ENCODE measurements at places on chromosomes 11 and 22.
A peak's percentile ranks its signal among the peaks of the same experiment; 100 is the strongest.

- H3K27me3 ChIP-seq, result no peaks in the 10 kb centered on the region
- H3K36me3 ChIP-seq, result no peaks in the 10 kb centered on the region
- DNase-seq, result no peak
- no peak overlapping the region for H3K4me3 ChIP-seq
- H3K4me1 ChIP-seq, result peaks cover 37% of the 10 kb centered on the region
- H3K27ac ChIP-seq, result no peak overlapping the region
Measured at GRCh38 chr11:128832121-128832497, 35.0 kb downstream of the KCNJ1 start.

GRCh38 chr11:106468531-106468930 is 391.1 kb downstream of the AASDHPPT start:
- no peak overlapping the region for H3K4me3 ChIP-seq
- H3K4me1 ChIP-seq, result no peaks in the 10 kb centered on the region
- H3K27ac ChIP-seq, result no peak overlapping the region
- DNase-seq, result no peak

GRCh38 chr11:113138731-113139130 is 175.7 kb upstream of the TTC12 start:
- H3K27ac ChIP-seq, result no peak overlapping the region
- no peaks in the 10 kb centered on the region for H3K27me3 ChIP-seq
- no peaks in the 10 kb centered on the region for H3K36me3 ChIP-seq
- DNase-seq, result no peak
- H3K4me1 ChIP-seq, result no peaks in the 10 kb centered on the region
- no peak overlapping the region for H3K4me3 ChIP-seq

- no peak overlapping the region for H3K27ac ChIP-seq
- peak; percentile 88 for DNase-seq
- no peaks in the 10 kb centered on the region for H3K36me3 ChIP-seq
- no peak overlapping the region for H3K4me3 ChIP-seq
Measured at GRCh38 chr11:121466063-121466794, 13.5 kb upstream of the SORL1-AS1 start.

- no peaks in the 10 kb centered on the region for H3K4me1 ChIP-seq
- no peak for DNase-seq
- H3K4me3 ChIP-seq, result no peak overlapping the region
- H3K27ac ChIP-seq, result no peak overlapping the region
- no peaks in the 10 kb centered on the region for H3K27me3 ChIP-seq
- H3K36me3 ChIP-seq, result no peaks in the 10 kb centered on the region
Measured at GRCh38 chr11:57983191-57983590, 40.5 kb upstream of the OR9Q1 start.

DNA sequence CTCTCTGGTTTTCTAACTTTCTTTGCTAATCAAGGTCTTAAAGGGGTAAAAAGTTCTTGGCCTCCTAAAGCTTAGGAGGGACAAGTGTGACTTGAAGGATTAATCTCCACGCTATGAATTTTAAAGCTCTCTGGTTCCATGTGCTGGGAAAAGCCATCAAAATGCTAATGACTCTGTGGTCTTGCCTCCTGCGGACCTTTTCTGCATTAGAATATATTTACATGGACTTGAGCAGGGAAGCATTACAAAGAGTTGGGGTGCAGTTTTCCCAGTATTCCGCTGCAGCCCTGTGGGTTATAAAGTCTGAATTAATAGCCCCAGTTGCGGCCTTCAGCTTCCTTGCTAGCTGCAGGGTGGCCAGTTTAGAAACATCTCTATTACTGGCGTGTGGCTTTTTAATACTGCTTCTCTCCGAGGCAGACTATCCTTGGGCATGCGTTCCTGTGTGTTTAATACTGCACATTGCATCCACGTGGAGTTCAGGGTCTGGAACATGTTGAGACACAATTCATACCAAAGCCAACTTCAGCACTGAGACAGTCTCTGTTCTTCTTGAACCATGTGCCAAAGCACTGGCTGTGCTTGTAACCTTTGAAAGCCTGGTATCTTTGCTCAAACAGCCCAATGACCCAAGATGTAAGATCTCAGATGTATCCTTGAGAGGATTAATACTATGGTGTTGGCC is 27.3 kb downstream of the TSPAN18 start:
- H3K27ac ChIP-seq, result no peak overlapping the region
- H3K4me3 ChIP-seq, result no peak overlapping the region
- no peak for DNase-seq
- no peaks in the 10 kb centered on the region for H3K27me3 ChIP-seq

DNA sequence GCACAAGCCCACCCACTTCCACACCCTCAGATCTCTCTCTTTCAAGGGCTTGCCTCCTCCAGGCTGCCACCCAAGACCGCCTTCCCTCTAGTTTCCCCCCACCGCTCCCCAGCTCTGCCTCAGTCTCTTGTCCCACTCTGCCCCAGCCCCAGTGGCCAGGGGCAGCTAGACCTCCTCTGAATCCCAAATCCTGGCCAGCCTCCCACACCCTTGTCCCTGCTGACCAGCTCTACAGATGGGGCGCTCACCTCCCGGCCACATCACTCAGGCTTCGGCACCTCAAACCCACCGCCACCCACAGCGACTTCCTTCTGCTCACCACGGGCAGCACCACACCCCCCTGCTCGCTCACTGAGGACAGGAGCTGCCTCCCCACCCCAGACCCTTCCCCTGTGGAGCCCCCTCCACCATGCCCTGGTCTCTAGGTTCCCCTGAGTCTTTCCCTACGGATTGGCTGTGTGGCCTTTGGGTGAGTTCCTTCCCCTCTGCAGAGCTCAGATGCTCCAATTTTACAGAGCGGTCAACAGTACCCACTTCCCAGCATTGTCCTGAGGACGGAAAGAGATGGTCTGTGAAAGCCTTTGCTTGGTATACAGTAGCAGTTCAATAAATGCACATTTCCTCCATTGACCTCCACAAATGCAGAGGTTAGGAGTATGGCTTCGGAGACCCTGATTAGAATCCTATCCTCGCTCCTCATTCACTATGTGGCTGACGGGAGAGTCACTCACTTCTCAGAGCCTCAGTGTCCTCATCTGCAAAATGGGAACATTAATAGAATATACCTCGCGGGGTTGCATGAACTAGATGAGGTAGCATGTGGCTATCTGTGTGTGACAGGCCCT is 11.5 kb upstream of the SPI1 start:
- peak overlapping the region; percentile 17 for H3K4me3 ChIP-seq
- DNase-seq, result no peak
- no peak overlapping the region for H3K27ac ChIP-seq
- no peaks in the 10 kb centered on the region for H3K36me3 ChIP-seq
- no peaks in the 10 kb centered on the region for H3K27me3 ChIP-seq
- peaks cover 12% of the 10 kb centered on the region for H3K4me1 ChIP-seq

DNA sequence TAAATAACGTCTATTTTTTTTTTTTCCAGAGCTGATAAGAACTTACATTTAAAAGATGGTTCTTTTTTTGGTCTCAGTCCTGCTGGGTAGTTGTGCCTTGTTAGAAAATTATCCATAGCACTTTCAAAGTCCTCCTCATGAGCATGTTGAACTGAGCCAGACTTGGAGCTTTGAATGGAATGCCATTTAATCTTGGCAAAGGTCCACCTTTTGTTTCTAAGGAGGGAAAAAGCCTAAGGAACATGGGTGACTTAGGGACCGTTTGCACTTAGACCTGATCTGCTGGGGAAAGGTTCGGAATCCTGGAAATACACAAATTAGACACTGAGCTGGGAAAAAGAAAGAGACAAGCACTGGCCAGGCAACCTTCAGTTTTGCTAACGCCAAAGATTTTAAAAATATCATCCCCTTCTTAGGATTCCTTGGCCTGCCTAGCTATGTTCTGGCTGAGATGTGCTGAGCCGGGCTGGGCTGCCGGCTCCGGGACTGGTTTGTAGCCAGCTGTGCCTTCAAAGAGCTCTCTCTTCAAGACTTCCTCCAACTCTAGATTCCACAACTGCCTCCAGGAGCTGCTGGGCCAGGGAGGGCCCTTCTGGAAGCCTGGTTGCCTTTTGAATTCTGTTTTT is 67.4 kb downstream of the ENDOD1 start:
- H3K4me3 ChIP-seq, result no peak overlapping the region
- no peaks in the 10 kb centered on the region for H3K27me3 ChIP-seq
- peak; percentile 32 for DNase-seq
- no peaks in the 10 kb centered on the region for H3K4me1 ChIP-seq
- H3K27ac ChIP-seq, result peak overlapping the region; percentile 45
- no peaks in the 10 kb centered on the region for H3K36me3 ChIP-seq

- no peak overlapping the region for H3K4me3 ChIP-seq
- H3K27me3 ChIP-seq, result no peaks in the 10 kb centered on the region
- no peak overlapping the region for H3K27ac ChIP-seq
- no peaks in the 10 kb centered on the region for H3K36me3 ChIP-seq
Measured at GRCh38 chr11:77187776-77188632, 60.0 kb downstream of the MYO7A start.

- no peak overlapping the region for H3K27ac ChIP-seq
- H3K27me3 ChIP-seq, result no peaks in the 10 kb centered on the region
- H3K4me3 ChIP-seq, result no peak overlapping the region
- DNase-seq, result no peak
Measured at GRCh38 chr11:129417458-129417857, 41.8 kb downstream of the BARX2 start.

DNA sequence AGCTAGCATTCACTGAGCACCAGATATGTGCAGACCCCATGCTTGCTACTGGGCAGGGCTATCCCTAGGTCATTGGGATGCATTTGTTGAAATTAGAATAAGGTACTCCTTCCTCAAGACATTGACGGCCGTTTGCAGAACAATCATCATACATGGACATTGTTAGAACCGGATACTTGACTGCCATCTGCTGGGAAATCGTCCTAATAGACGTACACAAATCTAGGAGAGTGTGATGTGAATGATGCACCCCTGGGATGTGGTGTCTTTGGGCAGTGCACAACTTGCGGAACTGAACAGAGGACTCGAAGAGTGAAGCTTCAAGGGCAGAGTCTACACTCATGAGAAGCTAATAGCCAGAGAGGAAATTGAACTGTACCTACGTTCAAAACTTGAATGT is 35.9 kb downstream of the MYO18B start:
- H3K4me3 ChIP-seq, result no peak overlapping the region
- DNase-seq, result no peak
- H3K27me3 ChIP-seq, result no peaks in the 10 kb centered on the region
- H3K4me1 ChIP-seq, result no peaks in the 10 kb centered on the region
- no peak overlapping the region for H3K27ac ChIP-seq

DNA sequence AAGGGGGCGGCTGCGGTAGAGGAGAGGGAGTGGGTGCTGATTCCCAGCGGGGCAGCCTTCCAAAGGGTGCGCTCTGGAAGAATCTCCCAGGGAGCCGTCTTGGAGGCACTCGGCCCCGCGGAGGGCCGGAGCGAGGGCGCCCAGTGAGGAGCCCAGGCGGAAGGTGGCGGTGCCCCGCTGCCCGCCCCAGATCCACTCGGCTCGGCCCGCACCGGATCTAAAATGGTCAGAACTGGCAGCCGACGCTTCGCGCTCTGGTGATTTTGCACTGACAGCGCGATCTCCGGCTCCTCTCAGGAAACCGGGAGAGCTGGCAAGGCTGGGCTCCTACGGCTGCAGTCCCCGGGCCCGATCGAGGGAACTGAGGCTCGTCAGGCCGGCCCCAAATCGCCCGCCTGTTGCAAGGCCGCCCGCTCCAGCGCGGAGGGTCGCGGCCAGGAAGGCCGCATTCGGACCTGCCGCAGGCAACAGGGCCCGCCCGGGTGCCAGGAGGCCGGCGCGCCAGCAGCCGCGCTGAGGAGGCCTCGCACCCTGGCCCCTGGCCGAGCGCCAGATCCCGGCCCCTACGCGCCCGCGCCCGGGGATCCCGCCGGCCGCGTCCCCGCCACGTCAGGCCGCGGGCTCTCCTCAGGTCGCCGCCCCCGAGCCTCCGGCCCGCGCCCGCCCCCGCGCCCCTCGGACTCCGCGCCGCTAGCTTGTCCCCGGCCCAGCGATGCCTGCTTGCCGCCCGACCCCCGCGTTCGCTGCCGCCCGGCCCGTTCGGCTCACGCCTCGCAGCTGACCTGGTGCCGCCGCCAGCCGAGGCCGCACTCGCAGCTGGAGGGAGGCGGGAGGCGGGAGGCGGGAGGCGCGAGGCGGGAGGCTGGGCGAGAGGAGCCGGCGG is at the start of gene KLHL22:
Gene KLHL22 (minus strand): TSS at position 818 of the 883 bp plus-strand sequence. CDS start 6,584 bp downstream, outside the sequence.
- no peaks in the 10 kb centered on the region for H3K27me3 ChIP-seq
- peak; percentile 76 for DNase-seq
- peaks cover 16% of the 10 kb centered on the region for H3K4me1 ChIP-seq
- H3K36me3 ChIP-seq, result no peaks in the 10 kb centered on the region
- H3K4me3 ChIP-seq, result peak within 1 kb of the TSS; percentile 79
- H3K27ac ChIP-seq, result peak within 1 kb of the TSS; percentile 89

- H3K36me3 ChIP-seq, result no peaks in the 10 kb centered on the region
- H3K4me3 ChIP-seq, result no peak overlapping the region
- no peak overlapping the region for H3K27ac ChIP-seq
- no peak for DNase-seq
- peaks cover 5% of the 10 kb centered on the region for H3K4me1 ChIP-seq
Measured at GRCh38 chr11:130511765-130512164, 63.3 kb downstream of the ADAMTS15 start.

- H3K4me3 ChIP-seq, result no peak overlapping the region
- no peaks in the 10 kb centered on the region for H3K27me3 ChIP-seq
- H3K27ac ChIP-seq, result no peak overlapping the region
- no peaks in the 10 kb centered on the region for H3K4me1 ChIP-seq
- no peak for DNase-seq
Measured at GRCh38 chr11:129298988-129299387, 76.7 kb upstream of the BARX2 start.

DNA sequence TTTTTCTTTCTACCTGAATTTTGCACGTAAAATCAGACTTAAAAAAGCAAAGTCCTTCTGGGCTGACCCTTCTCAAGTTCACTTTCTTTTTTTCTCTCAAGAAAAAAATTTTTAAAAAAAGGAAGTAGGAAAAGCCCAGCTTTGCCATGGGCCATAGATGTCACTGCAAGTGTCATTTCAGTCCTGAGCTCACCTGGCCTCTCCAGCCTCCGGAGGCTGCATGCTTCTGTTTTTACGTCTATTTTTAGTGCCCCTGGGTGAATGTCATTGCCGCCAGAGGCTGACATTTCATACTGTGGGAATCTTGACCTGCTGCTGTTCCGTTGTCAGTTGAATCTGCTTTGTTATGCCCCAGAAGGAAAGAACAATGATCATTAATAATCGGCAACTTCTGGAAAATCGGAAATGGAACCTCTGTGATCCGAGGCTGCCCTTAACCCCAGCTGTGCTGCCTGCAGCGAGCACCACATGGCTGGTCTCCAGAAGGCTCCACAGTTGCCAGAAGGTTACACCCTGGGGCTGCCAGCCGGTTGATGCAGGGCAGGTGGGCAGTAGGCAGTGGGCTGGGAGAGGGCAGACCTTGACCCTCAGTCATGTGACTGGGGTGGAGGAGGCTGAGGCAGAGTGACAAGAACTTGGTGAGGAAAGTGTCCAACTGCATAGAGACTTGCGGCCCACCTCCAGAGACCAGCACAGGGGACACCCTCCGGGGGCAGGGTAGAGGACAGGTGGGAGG is 16.7 kb upstream of the MYEOV start:
- DNase-seq, result no peak
- no peaks in the 10 kb centered on the region for H3K27me3 ChIP-seq

Data from heart left ventricle (tissue), 16 donors.